Upper lobe of left lung (tissue), 6 donors: ENCODE measurements at places on chromosomes 4 and X. TPM values are rescaled to one million over a fixed set of nuclear protein-coding genes. Genes with fewer than 3 reads are reported as not detected.

DNA sequence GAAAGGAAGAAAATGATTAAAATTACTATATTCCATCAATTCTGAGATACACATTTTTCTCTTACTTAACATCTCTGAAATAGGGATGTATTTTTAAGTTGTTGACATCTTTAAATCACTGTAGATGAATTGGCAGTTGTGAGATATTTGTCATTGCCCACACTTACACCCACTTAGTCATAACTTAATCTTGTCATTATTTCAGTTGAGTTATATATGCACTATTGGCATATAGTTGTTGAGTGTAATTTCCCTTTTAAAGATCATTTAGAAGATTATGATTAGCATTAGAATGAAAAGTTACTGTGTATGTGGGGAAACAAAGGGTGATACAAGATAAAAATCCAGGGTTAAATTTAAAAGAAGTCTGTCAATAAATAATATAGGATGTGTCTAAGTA is 2.2 kb downstream of the AIMP1 start:
- no peak for DNase-seq

DNA sequence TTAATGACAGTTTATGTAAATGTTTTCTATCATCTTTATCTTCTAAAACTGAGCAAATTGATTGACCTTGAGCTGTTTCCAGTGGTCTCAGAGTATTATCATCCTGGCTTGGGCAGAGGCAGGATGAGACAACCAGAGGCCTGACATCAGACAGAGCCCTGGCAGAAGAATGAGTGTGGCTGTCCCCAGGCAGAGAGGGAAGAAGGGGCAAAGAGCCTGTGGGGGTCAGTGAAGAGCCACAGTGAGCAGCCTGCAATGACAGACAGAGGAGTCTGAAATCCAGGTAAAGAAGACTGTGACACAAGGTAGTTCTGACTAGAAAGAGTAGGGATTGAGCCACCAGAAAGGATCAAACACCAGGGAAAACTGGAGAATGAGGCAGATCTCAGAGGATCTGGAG is 182.4 kb upstream of the ARSJ start:
- DNase-seq = no peak

GRCh38 chrX:143757375-143757774 is 36.8 kb upstream of the SPANXN2 start:
- DNase-seq = no peak

Gene USP51
- 3.2 TPM for total RNA-seq

DNA sequence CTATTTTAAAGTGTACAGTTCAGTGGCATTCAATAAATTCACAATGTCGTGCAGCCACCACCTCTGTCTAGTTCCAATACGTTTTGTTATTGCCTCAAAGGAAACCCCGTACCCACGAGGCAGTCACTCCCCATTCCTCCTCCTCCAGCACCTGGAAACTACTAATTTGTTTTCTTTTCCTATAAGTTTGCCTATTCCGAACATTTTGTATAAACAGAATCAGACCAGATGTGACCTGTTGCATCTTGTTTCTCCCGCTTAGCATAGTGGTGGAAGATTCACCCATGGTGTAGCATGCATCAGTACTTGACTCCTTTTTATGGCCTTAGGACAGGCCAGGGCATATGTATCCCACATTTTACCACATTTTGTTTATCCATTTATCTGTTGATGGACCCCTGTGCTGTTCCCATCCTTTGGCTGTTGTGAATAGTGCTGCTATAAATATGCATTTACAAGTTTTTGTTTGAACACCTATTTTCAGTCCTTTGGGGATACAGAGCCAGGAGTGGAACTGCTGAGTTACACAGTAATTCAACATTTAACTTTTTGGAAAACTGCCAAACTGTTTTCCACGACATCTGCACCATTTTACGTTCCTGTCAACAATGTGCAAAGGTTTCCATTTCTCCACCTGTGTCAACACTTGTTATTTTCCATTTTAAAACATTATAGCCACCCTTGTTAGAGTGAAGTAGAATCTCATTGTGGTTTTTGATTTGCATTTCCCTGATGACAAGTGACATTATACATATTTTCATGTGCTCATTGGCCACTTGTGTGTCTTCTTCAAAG is 57.8 kb upstream of the STX18 start:
- DNase-seq = no peak
